Mammary epithelial cell (primary cell): ENCODE measurements at places on chromosomes 1 and 21.

- no peak for DNase-seq
Measured at GRCh38 chr1:77994117-77994705, 10.5 kb upstream of the DNAJB4 start.

- no peak for DNase-seq
Measured at GRCh38 chr1:179241530-179242097, 12.1 kb upstream of the ABL2 start.

DNA sequence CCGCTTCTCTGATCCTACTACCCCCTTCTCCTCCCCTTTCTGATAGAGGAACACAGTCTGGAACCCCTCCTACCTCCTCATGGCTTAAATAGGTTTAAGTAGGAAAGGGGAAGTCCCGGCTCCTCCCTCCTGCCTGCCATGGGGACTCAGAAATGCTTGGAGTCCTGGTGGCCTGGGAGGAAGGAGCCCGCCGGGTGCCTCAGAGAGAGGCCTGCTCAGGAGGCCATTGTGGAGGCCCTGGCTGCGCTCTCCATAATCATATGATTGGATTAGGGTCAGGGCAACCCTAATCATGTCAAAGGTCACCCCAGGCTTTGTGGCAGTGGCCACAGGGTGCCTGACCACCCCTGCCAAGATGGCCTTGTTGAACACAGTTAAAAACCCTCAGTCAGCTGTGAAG, 29.0 kb downstream of the WNT3A start:
- no peak for DNase-seq

DNA sequence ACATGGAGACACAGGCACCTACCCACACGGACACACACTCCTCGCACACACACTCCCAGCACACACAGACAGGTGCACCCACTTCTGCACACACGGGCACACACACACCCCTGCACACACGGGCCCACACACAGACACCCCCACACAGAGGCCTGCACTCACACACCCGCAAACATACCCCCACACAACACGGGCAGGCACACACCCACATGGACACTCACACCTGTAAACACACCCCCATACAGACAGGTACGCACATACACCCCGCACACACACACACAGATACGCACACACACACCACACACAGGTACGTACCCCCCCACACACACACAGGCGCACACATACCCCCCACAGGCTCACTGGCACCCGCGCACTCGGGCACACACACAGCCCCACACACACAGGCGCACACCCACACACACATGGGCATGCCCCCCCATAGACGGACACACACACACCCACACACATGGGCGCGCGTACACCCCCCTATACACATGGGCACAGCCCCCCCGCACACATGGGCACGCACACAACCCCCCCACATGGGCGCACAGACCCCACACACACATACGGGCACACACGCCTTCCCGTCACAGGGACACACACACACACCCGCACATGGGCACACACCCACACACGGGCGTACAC, 6.1 kb downstream of the ATAD3A start:
- no peak for DNase-seq

DNA sequence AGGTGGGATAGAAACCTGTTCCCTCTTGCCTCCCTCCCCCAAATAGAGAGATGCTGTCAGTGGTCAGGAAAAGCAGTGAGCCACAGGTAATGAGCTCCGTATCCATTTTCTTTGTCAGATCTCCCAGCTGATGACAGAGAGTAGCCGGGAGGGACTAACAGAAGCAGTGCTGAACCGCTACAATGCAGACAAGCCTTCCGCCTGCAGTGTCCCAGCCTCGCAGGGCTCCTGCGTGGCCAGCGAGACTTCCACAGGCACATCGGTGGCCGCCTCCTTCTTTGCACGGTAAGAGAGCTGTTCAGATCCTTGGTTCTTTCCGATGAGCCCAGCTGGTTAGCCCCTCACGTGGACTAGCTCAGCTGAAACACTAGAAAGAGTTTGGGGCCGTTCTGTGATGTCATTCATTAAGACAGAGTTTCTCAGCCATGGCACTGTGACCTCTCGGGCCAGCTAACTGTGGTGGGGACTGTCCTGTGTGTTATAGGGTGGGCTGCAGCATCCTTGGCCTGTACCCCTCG, 264.7 kb downstream of the KIF26B start:
- no peak for DNase-seq

DNA sequence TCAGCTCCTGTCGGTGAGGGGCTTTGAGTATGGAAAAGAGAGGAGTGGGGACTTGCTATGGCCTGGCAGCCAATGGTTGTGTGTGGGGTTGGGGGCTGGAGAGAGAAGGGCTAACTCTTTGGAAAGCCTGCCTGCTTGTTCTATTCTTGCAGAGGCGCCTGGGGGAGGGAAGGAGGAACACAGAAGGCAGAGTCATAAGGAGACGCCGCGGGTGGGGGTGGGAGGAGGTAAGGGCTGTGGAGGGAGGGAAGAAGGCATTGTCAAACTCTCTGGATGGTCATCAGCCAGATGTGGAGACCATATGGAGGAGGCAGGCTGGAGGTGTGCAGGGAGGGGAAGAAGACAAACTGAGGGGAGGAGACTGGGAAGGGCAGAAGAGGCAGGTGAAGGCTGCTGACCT, 70.0 kb downstream of the PLXNA2 start:
- DNase-seq = no peak

GRCh38 chr1:76176000-76176399, 101.5 kb downstream of the ST6GALNAC3 start:
- DNase-seq = no peak

DNA sequence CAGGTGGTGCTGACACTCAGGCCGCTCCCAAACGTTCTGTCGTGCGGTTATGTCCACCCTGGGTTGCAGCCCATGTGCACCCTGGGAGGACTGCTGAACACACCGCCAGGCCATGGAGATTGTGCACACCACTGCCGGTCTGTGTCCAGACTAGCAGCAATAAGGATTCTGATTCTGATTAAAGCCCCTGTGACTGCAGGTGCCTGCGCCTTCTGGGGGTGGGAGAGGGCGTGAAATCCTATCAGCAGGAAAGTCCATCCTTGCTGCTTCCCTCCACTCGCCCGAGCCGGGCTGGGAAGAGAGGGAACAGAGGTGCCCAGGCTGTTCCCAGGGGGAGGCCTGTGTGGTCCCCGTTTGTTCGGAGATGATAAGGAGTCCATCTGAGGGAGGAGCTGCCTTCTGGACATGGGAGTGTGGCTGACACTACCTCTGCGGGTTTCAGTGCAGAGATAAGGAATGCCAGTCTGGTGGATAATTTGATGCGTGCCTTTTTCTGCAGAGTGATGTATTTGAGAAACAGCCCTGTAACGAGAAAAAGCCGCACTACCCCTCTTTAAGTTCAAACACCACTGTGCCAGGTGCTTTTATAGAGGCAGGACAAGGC, 41.2 kb downstream of the BACE2 start:
- no peak for DNase-seq

DNA sequence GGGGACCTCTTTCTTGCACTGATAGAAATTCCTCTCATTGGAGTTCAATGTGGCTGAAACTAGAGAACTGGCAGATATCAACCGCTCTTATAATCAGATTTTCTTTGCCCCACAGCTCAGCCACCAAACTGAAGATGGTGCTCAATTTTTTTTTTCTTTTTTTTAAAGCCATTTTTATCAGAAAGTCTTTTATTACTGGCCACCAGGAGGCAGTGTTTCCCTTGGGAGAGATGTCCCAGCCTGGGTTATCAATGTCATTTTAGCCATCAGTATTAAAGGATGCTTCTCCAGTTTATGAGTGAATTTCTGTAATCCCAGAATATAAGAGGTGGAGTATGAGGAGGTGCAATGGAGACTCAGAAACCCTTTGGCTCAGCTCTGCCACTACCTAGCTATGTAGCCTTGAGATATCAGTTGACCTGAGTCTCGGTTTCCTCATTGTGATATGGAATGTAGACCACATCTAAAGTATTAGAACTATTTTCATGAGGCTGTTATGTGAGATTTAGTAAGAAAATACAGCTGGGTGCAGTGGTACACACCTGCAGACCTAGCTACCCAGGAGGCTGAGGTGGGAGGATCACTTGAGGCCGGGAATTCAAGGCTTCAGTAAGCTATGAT, 27.6 kb downstream of the CD244 start:
- peak; percentile 20 for DNase-seq

DNA sequence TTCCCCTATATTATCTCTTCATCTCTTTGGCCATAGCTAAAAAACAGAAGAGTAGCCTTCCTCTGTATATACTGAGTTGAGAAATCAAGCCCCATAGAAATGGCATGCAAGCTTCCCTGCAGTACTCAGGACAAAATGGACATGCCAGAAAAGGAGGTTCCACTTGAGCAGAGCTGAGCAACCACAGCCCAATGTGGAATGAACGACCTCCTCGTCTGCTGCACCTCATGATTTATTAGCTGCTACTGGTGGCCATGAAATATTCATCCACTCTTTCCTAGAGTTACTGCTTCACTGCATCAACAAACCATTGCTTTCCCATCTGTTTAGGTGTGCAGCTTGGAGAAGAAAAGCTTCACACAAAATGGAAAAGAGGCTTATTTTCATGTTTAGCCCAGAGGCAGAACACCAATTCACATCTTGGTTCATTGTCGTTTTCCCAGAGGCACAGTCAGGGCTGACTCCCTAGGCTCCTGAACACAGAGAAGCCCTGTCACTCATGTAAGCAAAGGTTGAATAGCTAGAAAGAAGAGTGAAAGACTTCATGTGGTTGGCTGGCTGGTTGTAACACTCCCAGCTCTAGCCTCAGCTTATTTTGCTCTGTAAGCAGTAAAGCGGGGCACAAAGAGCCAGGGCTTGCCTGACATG, 148.0 kb downstream of the TSEN15 start:
- DNase-seq = no peak
